Cardiac fibroblast (primary cell): ENCODE measurements at places on chromosomes 13 and 19.

GRCh38 chr13:41707194-41707821, 250.0 kb downstream of the RGCC start:
- no peak for DNase-seq

- DNase-seq, result no peak
Measured at GRCh38 chr13:38617936-38618335, 68.9 kb upstream of the FREM2 start.

DNA sequence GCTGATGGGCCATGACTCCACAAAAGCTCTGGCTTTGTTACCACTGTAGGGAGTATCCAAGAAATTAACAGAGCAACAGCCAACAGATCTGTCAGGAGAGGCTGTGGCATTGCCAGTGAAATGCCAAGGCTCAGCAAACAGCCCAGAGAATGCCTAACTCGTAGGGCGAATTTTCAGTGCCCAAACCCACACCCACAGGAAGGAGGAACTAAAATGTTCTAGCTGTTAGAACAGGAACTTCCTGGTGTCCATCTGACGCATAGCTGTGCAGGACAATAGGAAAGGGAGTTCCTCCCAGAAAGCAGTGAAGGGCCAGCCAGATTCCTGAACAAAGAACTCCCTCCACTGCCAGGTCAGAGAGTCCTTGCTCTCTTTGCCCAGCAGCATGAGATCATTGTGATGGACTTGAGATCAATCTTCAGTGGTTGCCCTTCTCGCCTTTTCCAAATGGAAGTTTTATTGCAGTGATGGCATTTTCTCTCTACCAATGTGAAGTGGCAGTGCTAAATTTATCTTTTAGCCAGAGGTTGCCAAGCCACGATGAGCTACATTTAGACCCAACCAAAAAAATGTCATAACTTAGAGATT, 224.2 kb upstream of the STARD13 start:
- DNase-seq, result peak; percentile 80

DNA sequence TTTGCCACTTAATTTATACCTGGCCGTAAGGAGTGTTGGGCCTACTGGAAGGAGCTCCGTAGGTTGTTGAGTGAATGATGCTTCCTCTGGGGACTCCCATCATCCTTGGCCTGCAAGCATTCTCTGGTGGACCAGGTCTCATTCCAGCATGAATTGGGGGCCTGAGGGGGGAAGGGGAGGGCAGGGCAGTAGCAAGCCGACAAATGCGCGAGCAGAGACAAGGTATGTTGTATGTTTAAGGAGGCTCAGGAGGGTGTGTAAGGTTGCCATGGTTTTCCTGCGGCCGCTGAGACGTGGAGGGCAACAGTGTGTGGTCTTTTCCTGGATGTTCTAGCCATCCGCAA, 749 bp downstream of the ZNF264 start:
- peak; percentile 4 for DNase-seq

- DNase-seq, result no peak
Measured at GRCh38 chr13:68160466-68160865, 930.3 kb upstream of the PCDH9 start.
